GM04504 (cell line): ENCODE measurements at places on chromosomes 3 and 15.

DNA sequence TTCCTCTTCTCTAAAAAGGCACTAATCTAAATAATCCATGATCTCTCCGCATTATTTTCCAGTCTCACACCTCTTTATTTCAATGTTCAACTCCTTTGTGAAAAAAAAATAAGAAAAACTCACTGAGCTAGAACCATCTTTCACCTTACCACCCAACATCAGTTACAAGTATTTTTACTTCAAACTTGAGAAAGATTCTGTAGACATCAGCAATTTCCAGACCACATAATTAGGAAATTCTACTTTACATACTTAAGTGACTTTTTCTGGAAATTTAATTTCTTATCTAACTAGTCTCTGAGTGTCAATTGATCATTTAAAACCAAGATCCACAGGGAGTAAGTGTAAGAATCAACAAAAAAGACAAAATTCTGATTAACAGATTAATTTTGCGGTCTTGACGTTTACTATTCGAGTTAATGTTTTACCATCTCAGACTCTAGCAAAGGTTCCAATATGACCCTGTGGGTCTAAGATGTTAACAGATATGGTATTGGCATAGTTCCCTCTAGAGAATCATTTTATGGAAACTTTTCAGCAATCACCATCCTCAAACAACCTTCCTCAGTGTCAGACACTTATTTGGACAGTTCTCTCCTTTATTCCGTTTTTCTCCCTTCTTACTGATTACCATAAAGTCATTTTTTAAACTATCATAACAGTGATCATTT, 5.1 kb downstream of the ATP13A3 start:
- DNase-seq = no peak

GRCh38 chr3:183131735-183132134, 30.8 kb downstream of the LAMP3 start:
- no peak for DNase-seq

DNA sequence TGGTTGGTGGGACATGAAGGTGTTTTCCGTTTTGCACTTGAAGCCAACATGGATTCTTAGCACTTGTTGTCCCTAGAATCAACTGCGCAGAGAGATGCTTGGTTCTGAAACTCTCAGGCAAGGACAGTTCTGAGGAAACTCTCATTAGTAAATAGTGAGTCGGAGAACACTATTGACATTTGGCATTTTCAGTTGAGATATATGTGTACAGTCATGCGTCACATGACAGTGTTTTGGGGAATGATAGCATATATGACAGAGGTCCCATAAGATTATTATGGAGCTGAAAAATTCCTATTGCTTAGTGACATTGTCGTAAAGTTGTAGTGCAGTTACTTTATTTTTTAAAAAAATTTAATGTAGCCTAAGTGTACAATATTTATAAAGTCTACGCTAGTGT, 5.8 kb downstream of the APBA2 start:
- DNase-seq = no peak

GRCh38 chr3:56089739-56090138, 378.5 kb downstream of the ERC2 start:
- no peak for DNase-seq

GRCh38 chr15:63258658-63259057, 18.7 kb upstream of the APH1B start:
- no peak for DNase-seq

GRCh38 chr15:40281057-40281800, 1.6 kb downstream of the ANKRD63 start:
- no peak for DNase-seq

DNA sequence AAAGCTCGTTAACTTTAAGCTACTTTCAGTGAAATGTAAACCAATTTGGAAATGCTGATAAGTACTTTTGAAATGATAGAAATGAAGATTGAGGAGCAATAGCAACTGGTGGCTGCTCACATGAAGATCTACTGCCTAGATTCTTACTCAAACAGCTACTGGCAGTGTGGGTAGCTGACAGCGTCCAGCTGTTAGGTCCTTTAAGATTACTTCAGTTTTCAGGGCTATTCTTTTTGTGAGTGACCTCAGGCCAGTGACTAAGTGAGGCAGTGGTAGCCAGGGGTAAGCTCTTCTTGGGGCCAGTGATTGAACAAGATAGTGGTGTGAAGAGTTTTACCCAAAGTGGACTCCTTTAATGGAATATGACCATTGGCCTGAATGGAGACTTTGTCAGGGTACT, 41.3 kb downstream of the NECTIN3 start:
- DNase-seq = no peak

- DNase-seq = no peak
Measured at GRCh38 chr3:88189361-88189810, 39.6 kb downstream of the C3orf38 start.

DNA sequence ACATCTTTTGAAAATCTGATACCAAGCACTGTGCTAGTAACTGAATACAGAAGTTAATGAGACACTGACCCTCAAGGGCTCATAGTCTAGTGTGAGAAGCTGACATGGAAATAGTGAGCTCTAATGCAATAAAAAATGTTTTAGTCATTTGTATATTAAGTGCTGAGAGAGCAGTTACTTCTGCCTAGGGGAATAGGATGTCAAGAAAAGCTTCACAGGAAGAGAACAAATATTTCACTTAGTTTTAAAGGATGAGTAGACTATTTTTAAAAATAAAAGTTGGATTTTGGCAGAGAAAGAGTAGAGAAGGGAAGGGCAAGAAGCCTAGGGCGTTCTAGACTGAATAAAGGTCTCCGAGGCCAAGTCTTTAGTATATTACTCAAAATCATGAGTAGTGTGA, 158.4 kb downstream of the ATG7 start:
- no peak for DNase-seq

DNA sequence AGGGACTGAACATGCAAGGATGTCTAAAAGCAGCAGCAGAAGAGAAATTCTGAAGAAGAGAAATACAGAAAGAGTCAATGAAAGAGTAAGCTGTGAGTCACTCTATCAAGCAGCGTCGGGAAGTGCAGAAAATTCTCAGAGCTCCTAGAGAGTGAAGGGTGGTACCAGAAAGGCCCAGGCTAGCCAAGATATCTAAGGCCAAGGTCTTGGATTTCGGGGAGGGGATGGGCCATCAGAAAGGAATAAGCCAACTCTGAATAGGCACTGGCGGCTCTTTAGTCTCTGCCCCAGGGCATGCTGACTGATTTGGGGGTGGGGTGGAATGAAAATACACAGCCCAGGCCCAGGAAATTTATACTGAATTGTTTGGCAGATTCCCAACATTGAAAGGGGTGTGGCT, 70.8 kb downstream of the GPR156 start:
- no peak for DNase-seq

- DNase-seq = peak; percentile 60
Measured at GRCh38 chr3:131036200-131036816, 9.6 kb downstream of the NEK11 start.

DNA sequence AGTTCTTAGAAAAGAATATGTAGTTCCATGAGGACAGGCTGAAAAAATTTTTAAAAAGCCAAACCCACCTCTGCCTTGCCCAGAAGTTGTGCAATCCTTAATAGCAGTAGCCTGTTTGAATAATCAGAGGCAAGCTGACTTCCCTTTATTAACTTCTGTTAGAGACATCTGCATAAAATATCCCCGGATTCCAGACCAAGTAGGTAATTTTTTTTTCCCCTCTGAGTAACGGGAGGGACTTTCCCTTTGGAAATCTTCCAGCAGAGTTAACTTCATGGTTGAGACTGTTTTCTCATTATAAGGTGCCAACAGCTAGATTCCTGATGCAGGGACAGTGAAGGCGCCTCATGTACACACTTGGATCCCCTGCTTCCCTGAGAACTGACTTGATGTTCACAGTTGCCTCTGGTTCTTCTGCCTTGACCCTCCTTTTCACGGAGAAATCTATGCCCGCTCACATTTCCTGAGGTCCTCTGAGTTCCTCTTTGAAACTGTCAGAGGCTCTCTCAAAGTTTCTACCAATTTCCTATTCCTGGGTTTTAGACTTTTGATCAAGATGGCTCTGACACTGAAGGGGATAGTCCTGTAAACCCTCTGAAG, 227.6 kb upstream of the BHLHE40 start:
- peak; percentile 70 for DNase-seq
